NCI-H187 treated with DMSO at 0.1 percent for 48 hours (cell line): ENCODE measurements at places on chromosomes 2 and 18.

GRCh38 chr2:933734-934295, 16.8 kb upstream of the SNTG2 start:
- DNase-seq, result no peak

GRCh38 chr2:53848062-53848461, 11.7 kb downstream of the GPR75 start:
- DNase-seq, result no peak

DNA sequence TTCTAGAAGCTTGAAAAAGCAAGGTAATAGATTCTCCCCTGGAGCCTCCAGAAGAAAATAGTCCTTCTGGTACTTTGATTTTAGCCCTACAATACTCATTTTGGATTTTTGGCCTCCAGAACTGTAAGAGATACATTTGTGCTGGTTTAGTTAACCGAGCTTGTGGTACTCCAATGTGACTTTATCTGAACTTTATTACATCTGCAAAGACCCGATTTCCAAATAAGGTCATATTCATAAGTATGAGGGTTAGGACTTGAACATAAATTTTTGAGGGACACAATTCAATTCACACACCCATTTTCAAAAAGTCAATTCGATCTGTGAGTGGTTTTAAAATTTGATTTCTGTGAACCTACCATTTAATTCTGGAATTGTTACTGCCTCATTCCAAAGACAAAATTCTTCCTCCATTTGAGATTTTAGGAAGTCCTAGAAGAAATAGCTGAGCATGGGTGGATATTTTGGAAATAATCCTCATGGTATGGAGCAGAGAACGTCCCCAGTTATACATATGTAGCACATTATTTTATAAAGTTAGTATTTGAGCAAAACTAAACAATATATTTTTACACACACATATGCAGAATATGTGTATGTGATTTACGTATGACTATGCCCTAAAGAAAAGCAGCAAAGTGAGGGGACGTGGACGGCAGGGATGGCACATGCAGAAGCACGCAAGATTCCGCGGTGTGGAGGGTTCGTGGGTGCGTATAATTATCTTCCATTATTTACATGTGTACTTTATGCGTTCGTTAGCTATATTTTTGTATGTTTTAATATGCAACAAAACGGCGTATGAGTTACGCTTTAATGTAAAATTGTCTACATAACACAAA, 905 bp upstream of the NUP35 start:
- no peak for DNase-seq

DNA sequence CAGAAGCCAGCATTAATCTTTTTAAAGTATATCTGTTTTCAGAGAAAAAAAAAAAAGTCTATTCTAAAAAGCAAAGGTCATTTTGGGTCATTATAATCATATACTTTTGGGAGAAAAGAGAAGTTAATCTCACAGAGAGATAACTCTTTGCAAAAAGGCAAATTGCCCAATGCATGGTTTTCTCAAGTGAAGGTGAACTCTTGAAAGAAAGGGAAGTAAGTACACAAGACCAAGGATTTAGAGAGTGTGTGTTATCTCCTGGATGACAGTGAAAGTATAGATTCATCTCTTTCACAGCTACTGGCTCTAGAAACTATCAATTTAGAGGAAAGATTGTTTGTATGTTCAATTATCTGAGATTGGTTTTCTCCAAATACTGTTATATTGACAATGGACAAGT, 151.4 kb downstream of the CD8B2 start:
- no peak for DNase-seq

DNA sequence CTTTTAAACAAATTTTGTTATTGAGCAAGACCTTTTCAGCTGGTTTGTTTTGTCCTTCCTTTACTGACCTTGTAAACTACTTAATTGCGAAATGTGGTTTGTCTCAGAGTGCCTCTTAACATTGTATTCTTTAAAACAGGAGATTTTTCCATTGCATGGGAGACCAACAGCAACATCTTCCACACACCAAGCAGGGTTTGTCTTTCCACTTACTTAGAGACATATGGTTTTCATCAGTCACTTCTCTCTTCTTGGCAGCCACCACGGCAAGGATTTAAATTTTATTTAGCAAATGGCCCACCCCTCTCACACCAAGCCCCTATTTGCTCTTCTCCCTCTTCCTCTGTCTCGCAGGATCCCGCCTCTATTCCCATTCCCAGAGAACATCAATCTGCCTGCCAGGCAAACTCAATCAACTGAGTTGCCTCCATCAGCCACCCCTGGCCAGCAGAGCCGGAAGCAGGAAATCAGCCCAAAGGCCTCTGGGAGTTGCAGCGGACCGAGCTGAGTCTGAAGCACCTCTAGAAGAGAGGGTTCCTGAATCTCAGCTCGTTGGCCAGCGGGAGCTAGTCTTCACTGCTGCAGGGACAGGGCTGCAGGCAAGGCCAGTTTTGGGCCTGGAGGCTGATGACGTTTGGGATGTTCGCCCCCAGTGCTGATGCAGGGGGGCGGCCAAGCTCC, 11.3 kb upstream of the CIB4 start:
- no peak for DNase-seq

- DNase-seq, result no peak
Measured at GRCh38 chr2:202052235-202052634, 18.6 kb downstream of the FZD7 start.

- DNase-seq, result no peak
Measured at GRCh38 chr2:239496700-239497099, 95.9 kb upstream of the HDAC4 start.
